ENCODE measurements at places on chromosomes 16 and 17.

GRCh38 chr17:46178550-46179214 lies 14.5 kb downstream of the KANSL1 start:
- no peak for DNase-seq

GRCh38 chr17:9004132-9004960 lies 17.0 kb upstream of the NTN1 start:
- no peak for DNase-seq

GRCh38 chr17:57140316-57140715 lies 55.3 kb downstream of the AKAP1 start:
- no peak for DNase-seq

- peak; percentile 54 for DNase-seq
Measured at GRCh38 chr17:4739122-4740024, at the start of the genes CXCL16 and ZMYND15. Gene CXCL16, minus strand, starts transcription at chr17:4739928. Its CDS starts 589 bp downstream, at chr17:4739339. Gene ZMYND15, plus strand, starts transcription at chr17:4739833. Its CDS starts 716 bp downstream, at chr17:4740549.

GRCh38 chr16:84484579-84485254 lies 19.7 kb downstream of the MEAK7 start:
- peak; percentile 66 for DNase-seq

- no peak for DNase-seq
Measured at GRCh38 chr17:60743799-60744198, 66.1 kb downstream of the BCAS3 start.

- no peak for DNase-seq
Measured at GRCh38 chr16:86306811-86307513, 203.4 kb upstream of the FOXF1 start.

GRCh38 chr17:28724500-28725165 lies 1.4 kb downstream of the TLCD1 start:
- DNase-seq: no peak

All from HEK293T (cell line).